Keratinocyte (primary cell): ENCODE measurements at places on chromosomes 11 and 22.

GRCh38 chr11:6632116-6633073, 13.2 kb upstream of the TPP1 start:
- DNase-seq = no peak

- no peak for DNase-seq
Observed at GRCh38 chr11:68521969-68522652, 61.6 kb downstream of the PPP6R3 start.

DNA sequence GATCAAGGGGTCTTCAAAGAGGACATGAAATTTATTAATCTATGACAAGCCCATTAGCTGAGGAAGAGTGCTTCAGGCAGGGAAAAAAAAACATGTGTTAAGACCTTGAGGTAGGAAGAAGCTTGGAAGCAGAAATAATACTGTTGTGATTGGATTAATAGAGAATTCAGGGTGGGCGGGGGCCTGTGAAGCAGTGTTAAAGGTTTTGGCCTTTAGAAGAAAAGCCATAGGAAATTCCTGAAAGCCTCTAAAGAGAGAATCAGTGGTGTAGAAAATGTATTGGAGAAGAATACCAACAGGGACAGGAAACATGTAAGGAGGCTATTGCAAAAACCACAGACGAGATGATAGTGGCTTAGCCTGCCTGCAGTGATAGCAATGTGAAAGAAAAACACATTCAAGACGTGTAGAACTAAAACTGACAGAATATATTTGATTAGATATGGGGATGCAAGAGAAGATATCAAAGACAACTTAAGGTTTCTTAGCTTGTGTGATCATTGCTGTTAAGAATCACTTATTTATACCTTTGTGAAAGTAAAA, 404.4 kb upstream of the ANO3 start:
- DNase-seq = no peak

- DNase-seq = no peak
Observed at GRCh38 chr11:120334894-120335462, 1.2 kb upstream of the ARHGEF12 start.

DNA sequence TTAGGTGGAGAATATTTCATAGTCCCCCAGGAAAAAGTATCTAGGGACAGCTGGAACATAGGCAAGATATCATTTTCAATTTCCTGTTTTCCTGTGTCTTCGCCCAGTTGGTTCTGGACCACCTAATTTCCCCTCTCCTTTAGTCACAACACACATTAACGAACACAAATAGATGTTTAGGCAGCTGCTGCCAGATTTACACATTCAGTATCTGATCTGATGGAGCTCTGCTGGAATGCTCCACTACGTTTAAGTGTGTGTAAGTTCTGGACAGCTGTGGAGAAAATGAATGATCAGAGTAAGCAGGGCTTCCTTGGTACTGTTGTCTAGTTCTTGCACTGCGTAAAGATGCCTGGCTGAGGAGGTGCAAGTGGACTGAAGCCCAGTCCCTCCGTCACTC, 36.1 kb upstream of the CLPB start:
- DNase-seq = no peak

DNA sequence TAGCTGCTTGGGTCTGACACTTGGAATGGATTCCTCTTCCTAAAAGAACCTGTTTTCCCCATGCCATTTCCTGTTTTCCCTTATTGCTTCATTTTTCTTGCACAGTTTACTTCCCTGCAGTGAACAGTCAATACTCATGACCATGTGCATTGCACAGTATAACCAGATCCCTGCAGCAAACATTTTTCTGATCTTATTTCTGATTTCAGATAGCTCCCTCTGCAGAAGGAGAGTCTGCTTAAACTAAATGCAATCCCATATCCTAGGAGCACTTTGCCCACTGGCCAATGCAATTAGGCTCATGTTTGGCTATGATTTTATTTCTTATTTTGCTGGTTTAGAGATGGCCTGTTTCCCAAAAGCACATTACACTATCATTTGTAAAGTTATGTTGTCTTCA, 96.7 kb upstream of the CD44 start:
- DNase-seq = no peak

- DNase-seq = no peak
Observed at GRCh38 chr11:70910835-70911234, 341.5 kb downstream of the SHANK2 start.

- DNase-seq = no peak
Observed at GRCh38 chr11:59152312-59152951, 9.8 kb downstream of the FAM111A start.

GRCh38 chr11:126026579-126026978, 36.1 kb downstream of the CDON start:
- no peak for DNase-seq

DNA sequence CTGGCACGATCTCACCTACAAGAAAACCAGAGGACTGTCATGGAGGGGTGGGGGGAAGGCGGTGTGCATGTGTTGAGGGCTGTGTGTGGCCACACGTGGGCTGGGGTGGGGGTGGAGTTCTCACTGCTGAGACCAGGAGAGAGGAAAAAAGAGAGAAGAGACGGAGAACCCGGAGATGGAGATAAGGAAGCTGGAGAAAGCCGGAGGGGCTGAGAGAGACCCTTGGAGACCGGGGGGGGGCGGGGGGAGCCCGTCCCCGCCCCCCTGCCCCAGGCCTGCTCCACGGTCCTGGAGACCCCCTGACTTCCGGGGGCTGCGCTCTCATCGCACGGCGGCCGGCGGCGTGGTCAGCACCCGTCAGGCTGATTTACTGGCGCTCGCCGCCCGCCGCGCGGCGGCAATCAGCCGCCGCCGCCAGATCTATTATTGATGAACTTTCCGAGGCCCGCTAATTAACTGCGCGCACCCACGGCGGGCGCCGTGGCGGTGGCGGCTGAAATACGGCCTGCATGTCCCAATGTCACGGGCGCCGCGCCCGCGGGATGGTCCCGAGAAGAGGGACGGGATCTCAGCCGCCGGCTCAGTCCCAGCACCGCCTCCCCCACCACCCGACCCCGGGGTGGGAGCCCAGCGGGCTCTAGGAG, 187.4 kb downstream of the MN1 start:
- DNase-seq = no peak

- DNase-seq = no peak
Observed at GRCh38 chr11:123299721-123300120, 104.7 kb upstream of the CLMP start.

GRCh38 chr11:129323896-129324502, 51.6 kb upstream of the BARX2 start:
- DNase-seq = no peak

DNA sequence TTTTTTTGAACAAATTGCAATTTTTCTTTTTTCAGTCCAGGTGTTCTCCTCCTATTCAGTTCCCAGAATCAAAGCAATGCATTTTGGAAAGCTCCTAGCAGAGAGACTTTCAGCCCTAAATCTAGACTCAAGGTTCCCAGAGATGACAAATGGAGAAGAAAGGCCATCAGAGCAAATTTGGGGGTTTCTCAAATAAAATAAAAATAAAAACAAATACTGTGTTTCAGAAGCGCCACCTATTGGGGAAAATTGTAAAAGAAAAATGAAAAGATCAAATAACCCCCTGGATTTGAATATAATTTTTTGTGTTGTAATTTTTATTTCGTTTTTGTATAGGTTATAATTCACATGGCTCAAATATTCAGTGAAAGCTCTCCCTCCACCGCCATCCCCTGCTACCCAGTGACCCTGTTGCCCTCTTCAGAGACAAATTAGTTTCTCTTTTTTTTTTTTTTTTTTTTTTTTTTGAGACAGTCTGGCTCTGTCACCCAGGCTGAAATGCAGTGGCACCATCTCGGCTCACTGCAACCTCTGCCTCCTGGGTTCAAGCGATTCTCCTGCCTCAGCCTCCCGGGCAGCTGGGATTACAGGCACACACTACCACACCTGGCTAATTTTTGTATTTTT, 6.2 kb upstream of the UBE4A start:
- DNase-seq = no peak

DNA sequence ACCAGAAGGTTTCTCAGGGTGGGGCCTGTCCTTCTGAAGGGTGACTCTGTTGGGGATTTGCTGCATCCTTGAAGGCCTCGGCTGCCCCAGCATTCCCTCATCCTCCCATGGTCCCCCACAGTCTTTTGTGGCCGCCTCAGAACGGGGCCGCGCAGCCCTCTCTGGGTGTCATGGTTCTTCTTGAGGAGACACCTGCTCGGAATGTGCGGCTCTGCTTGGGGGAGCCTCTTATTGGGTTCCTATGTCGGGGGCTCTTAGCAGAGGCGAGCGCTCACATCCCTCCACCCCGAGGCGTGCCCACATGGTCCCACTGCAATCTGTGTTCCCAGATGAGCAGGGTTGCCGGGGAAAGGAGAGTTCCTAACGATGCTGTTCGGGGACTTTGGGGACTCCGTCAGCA, 1008.4 kb downstream of the BRD1 start:
- no peak for DNase-seq

GRCh38 chr22:43206509-43207161, 19.7 kb upstream of the TTLL12 start:
- no peak for DNase-seq

DNA sequence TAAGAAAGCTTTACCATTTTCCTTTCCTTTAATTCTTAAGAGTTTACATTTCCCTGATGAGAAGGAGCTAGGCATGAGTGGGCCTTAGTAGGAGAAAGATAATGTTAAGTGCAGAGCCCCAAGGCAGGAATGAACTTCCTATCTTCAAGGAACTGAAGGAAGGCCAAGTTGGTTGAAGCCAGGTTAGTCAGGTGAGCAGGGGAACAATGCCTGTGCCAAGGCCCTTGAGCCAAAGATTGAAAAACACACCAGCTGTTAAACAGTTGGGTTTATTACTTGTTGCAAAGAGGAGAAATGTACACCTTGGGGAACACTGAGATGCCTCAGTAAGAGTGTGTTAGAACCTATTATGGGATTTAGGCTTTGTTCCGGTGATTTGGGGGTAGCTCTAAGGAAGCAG, 10.0 kb downstream of the CNTF start:
- DNase-seq = no peak

DNA sequence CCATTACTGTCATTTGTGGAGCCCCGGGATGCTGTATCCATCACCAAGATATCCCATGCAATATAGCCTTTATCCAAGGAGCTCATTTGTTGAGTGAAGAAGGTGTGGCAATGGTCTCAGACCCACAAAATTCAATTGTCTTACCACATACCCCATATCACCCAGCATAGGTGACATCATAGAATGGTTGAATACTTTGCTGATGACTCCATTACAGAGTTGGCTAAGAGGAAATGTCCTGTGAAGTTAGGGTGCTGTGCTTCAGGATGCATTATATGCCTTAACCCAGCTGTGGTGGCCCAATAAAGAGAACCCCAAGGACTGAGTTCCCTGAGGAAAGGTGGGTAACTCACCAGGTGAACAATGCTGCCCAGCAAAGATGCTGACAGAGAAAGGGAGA, 113.7 kb downstream of the EFCAB6 start:
- no peak for DNase-seq

DNA sequence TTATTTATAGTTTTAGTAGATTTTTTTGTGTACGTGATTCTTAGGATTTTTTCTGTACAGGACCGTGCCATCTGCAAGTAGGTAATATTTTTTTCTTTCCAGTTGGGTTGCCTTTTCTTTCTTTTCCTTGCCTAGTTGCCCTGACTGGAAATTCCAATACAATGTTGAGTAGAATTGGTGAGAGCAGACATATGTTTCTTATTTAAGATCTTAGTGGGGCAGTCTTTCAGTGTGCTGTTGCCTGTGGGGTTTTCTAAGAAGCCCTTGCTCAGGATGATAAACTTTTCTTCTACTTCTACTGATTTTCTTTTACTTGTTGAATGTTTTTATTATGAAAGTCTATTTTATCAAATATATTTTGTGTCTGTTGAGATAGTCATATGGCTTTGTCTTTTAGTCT, 33.0 kb downstream of the ATXN10 start:
- DNase-seq = no peak

GRCh38 chr22:32862936-32863661, 61.6 kb downstream of the TIMP3 start:
- DNase-seq = no peak

DNA sequence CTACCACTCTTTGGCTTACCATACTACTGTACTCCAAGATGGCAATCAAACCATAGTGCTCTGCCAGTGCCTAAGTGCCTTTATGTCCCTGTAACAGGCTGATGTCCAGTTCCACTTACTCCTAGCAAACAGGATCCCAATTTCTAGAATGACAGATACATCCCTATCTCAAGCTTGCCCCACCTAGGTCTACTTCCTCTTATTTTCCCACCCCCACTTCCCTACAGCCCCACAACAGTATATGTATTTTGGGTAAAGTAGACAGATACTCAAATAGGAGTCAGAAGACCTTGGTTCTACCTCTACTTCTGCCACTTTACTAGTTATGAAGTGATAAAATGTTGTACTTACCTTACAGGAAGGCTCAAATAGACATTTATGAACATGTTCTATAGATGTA, 24.1 kb downstream of the SIK3 start:
- DNase-seq = no peak

DNA sequence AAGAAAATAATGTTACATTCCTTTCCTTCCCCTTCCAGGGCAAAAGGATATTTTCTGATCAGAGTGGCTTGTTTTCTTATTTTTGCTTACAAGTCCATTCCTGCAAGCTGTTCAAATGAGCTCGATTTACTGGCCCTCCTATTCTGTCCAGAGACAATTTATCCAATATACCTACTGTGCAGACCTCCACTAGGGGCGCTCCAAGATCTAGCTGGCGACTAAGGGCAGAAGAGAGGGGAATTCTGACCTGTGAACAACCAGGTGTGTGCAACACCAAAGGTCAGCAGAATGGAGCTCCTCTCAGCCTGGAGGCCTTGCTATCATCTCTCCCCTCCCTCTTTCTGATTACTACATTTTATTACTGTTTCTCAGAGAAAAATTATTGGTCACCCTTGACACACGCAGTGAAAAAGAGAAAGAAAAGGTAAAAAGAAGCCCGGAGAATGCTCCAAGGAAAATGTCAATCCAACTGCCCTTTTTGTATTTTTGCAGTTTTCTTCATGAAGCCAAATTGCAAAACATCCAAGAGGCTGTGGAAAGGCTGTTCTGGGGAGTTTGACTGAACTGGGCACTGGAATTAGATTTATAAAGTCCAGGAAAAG, 3.2 kb downstream of the SEZ6L start:
- DNase-seq = no peak

GRCh38 chr11:88447281-88447680, 109.7 kb upstream of the CTSC start:
- no peak for DNase-seq
